DMS153 (cell line): ENCODE measurements at places on chromosomes 3 and 15.

DNA sequence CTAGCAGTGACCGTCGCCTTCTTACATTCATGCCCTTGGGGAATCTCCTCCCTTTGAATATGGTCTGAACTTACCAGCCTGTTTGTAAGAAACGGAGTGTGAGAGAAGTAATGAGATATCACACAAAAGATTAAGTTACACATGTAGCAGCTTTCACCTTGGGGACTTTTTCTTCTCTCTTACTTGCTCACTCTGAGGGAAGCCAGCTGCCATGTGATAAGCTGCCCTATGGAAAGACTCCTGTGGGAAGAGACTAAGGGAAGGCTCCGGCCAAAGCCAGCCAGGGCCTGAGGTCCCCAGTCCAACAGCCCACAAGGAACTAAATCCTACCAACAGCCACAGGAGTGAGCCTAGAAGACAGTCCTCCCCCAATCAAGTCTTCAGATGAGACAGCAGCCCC, 190.4 kb upstream of the TSC22D2 start:
- DNase-seq: no peak

DNA sequence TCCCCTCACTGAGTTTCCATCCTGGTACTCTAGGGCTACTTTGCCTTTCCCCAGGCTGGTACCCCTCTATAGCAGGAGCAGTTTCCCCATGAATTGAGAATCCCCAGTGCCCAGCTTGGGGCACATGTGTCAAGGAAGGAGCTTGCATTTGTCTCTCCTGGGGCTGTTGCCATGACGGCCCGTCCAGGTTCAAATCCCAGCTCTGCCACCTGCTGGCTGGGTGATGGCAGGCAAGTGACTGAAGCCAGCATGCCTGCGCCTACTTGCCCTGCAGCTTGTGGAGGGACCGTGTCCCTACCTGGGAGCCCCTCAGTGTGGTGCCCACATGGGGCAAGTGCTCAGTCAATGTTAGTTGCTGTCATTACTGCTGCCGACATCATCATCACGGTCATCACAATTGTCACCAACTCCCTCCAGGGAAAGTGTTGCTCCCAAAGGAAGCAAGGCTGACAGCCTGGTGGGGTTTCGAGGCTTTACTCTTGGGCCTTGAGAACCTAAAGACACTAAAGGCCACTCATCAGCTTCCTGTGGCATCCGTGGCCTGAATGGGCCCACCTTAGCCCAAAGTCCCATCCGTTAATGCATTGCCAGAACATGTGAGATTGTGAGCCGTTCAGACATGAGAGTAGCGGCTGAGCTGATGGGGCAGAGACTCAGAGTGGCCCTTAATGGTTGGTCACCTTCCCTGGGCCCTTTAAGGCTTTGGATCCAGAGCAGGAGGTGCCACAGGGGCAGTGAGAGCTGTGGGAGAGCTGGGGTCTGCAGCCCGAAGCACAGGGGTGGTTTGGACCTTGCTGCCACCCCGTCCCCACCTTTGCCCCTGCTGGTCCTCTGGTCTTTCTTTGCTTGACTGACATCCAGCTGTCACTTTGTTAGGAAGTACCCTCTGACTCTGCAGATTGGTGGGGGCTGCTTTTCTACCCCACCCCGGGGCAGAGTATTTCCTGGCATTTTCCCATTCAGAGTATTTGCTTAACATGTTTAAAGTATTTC, 144.4 kb downstream of the DNAJB8 start:
- no peak for DNase-seq

GRCh38 chr3:108157273-108157672, 65.0 kb downstream of the IFT57 start:
- no peak for DNase-seq

GRCh38 chr3:154378311-154378710, 51.7 kb downstream of the GPR149 start:
- no peak for DNase-seq

DNA sequence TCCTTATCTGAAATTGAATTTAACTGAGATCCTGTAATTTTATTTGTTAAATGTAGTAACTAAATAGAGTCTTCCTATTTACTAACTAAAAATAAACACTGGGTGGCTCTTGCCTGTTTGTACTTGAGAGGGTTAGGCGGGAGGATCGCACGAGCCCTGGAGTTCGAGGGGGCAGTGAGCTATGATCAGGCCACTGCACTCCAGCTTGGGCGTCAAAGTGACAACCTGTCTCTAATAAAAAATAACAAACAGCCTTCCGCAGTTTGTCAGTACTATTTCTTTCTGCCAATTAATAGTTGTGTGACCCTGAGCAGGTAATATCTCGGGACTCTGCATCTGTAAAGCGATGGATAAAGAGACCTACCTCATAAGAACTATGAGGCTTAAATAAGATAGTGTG, 768 bp upstream of the PDE12 start:
- DNase-seq: no peak

DNA sequence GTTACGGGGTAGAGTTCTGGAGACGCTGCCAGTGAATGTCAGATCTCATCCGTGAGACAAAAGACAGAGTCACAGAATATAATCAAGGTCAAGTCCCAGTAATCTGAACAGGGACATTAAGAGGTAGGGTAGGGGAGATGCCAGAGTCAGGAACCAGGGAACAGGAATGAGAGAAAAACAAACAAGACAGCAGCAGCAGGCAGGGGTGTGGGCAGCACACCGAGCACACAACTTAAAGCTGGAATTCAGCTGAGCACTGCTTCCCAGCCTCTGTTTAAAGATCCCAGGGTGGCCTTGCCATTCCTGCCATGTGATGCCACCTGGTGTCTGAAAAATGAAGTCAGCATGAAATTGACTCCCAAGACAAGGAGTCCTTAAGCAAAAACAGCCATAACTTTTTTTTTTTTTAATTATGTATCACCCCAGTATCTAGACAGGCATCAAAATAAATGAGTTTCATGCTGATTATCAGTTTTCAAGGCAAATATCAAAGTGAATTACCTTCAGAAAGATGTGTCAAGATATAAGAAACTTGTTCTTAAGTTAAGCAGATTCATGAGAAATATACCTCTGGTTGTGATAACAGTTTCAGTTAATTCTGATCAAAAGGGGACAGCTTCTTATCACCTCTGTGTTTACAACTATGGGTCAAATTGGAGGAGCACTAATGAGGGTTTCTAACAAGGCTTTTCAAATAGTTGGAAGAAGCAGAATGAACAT, 203.7 kb downstream of the SLC9A9 start:
- peak; percentile 74 for DNase-seq

- no peak for DNase-seq
Measured at GRCh38 chr3:65448120-65448519, 590.6 kb downstream of the MAGI1 start.

DNA sequence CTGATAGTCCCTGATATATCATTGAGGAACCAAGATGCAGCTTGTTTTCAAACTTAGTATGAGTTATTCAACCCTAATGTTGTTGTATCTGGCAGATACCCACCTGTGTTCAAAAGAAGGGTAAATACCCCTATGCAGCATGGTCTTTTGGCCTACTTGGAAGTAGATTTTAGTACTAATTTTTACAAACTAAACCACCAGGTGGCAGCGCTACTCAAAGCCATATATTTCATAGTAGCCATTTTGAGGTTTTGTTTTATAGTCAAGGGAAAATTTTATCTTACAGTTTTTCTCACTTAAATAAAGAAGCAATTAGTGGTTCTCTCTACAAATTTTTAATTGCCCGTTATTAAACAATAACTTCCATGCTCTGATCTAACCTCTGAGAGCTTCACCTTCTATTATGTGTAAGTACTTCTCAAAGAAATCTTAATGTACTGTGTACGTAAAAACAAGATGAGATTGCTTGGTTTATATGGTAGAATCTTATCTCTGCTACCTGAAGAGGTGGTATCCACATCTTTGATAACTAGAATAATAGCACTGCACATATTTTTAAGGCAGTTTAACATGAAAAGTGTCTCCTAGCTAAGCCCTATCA, 31.5 kb upstream of the MLF1 start:
- no peak for DNase-seq

- no peak for DNase-seq
Measured at GRCh38 chr15:39313467-39313866, 267.4 kb upstream of the THBS1 start.

DNA sequence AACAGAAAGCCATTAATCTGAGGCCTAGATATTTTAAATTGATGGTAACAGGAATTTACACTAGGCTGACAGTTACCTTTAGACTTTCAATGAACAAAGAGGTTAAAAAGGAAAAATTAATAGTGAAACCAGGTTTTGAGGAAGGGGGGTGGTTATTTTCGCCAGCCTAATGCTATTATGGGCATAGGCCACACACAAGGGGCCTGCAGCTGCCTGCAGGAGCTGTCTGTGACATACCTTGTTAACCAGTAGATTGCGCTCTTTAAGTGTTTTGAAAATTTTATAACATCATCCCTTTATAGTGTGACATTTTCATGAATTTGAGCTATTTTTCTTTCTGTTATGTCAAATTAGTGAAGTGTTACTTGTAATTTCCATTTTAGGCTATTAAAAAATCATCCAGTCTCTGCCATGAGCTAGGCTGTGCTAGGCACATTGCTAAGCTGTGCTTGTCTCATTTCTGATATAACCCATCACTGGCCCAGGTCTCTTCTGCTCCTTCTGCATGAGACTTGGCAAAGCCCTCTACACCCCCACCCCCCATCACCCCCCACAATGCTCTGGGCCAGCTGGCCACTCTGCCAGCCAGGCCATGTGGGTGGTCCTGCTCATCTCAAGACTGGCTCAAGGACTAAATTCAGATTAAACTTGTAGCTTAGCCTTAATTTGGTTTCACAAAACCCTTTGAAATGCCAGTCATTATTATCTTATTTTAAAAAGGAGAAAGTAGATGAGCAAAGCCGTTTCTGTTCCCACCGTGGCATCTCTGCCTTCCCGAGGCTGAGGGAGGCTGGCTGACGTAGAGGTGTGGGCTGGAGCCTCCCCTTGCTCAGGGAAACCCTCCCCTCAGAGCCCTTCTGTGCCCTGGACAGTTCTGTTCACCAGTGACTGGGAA, 48.4 kb upstream of the SEC22A start:
- no peak for DNase-seq

- no peak for DNase-seq
Measured at GRCh38 chr3:23748398-23749110, 57.2 kb upstream of the UBE2E1 start.

- DNase-seq: no peak
Measured at GRCh38 chr3:31284776-31285175, 247.9 kb upstream of the STT3B start.
